Osteoblast (primary cell): ENCODE measurements at places on chromosomes 2 and 18. TPM values are rescaled to one million over a fixed set of nuclear protein-coding genes. Genes with fewer than 3 reads are reported as not detected.
A peak's percentile ranks its signal among the peaks of the same experiment; 100 is the strongest.

DNA sequence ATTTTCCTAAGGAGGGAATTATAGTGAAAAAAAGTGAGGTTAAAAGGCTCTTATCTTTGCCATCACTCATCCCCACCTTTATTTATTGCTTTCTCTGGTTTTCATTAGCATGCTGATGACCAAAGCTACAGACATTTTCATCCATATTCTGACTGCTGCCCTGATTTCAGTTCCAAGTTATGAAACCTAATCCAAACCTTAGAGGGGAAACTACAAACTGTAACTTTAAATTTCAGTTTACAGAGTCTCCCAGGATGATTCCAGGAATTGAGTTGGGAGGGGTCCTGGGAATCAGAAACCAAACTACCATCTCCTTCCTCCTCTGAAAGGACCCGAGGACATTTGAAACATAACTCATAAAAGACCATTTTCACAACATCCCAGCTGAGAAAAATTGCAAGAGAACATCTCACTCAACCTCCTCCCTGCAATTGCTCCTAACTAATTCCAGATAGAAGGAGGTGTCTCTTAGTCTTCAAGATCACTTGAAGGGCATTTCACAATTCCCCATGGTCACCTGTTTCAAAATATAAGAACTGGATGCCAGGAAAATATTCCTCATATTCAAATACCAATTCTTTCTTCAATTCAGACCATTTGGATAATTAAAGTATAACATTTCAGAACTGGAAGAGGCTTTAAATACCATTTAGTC is 520.6 kb downstream of the TNS1 start:
- DNase-seq, result no peak

DNA sequence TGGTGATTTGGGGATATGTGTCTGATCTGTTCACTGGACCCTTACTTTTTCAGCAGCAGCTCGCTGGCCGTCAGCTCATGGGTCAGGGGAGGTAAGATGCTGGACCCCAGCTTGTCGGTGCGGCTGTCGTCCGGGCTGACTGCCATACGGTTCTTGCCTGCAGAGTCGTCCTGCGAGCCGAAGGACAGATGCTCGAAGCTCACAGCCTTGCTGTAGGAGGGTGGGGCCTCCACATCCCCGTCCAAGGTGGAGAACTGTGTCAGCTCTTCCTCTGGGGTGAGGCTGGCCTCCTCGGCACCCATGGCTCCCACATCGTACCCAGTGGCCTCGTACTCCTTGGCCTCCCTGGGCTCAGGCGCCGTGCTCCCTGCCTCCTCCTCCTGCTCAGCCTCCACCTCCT is 179.5 kb downstream of the NAPG start:
- no peak for DNase-seq

DNA sequence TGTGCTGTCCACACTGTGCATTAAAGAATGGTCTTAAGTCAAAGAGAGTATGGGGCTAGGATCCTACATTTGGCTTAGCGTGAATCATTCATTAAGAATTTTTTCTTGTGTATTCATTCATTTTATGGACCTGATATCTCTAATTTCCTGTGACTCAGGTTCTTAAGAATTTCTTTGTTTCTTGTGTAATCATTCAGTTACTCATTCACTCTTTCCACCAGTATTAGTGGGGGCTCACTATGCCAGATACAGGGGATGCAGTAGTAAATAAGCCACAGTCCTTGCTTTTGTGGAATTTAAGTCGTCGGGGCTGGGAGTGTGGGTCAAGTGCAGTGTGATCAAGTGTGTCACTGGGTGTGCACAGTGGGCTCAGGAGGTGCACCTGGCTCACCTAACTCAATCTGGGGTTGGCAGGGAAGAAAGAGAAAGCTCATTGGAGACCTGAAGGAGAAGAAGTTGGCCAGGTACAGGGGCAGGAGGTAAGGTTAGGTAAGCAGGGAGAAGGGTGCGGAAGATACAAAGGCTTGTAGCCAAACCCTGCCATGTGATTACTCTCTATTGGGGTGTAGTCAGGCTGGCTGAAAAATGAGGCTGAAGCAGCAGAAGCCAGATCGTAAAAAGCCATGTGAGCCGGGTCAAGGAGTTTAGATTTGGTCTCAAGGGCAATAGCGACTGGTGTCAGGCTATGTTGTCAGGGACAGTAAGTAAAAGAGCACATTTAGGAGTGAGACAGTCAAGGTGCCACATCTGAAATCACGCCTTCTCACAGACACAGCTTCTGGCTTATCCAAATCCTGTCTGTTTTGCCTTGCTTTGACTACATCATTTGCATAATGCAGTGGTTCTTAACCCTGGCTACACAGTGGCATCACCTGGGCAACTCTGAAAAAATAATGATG is 67.2 kb downstream of the KCTD1 start:
- DNase-seq, result peak; percentile 92

DNA sequence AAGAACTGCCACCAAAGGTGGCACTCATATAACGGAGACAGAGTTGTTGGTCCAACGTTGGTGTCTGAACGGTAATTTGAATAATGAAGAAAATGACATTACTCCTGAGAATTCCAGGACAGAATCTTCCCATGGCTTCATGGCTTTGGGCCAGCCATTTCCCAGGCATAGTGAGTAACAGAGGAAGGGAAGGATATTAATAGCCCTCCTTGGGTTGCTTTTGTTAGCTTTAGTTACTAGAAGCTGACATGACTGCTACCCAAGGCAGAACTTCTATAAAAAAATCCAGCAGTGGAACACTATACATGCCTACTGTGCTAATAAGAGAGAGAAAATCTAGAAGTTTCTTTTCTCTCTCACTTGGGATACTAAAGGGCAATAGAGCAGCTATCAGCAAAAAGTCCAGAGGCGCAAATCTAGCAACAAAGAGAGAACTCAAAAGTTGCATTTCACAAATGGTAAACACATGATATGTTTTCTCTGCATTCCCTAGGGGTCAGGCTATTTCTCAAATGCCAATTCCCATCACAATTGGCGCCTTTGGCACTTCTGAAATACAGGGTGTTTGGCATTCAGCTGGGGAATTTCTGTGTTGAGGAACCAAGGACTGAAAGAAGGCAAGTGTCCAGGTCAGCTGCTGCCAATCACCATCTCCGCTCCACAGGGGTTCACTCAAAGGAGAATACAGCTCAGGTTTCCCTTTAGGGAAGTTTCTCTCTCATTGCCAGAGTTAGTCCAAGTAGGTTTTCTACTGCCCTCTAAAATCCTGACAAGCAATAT is 160.8 kb upstream of the KYNU start:
- DNase-seq, result peak; percentile 31

DNA sequence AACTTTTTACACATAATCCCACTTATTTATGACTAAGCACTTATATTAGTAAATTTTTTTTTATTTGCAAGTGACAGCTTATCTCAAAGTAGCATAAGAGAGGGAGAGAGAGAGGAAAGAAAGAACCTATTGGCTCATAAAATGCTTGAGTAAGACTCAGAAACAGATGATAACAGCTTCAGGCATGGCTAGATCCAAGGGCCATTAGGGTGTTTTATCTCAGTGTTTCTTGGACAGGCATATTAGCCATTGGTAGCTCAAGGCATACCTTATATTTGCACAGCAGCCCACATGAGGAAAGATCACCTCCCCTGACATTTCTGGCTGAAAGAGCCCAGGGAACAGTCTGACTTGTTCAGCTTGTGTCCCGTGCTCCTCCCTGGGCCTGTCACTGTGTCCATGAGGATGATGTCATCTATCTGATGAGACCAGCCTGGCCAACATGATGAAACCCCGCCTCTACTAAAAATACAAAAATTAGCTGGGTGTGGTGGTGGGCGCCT is 64.4 kb downstream of the IL1R2 start:
- DNase-seq, result no peak

DNA sequence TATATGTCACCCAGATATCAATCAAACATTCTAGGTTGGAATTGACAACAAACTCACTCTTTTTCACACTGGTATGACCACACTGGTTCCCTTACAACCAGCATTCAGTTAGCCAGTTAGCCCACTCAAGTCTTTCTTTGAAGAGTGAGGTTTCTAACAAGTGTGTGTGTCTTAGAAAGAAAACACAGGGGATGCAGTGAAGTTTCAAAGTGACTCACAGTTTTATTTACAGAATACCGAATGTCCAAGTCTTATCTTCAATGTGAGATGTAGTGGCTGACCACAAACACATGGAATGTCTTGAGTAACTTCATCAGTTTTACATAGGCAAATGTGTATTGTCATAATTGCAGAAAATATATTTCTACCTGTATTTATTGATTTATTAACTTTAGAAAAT is 274.7 kb upstream of the HNMT start:
- no peak for DNase-seq

GRCh38 chr18:48910972-48911545 is 39.7 kb downstream of the SMAD7 start:
- DNase-seq, result peak; percentile 54

DNA sequence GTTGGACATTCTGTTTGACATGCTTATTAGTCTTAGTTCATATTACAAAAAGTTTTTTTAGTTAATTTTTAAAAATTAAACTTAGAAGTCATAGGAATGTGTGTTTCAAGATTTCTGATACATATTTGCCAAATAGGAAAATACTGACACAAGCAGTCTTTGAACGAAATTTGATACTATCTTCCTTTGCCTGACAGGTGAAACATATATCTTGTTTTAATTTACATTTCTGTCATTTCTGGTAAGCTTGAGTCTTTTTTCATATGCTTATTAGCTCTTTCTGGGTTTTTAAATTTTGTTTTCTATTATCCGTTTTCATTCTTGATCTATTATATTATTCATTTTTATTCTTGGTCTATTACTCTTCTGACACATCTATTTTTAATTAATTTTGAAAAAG is 24.5 kb downstream of the ITGAV start:
- DNase-seq, result no peak

DNA sequence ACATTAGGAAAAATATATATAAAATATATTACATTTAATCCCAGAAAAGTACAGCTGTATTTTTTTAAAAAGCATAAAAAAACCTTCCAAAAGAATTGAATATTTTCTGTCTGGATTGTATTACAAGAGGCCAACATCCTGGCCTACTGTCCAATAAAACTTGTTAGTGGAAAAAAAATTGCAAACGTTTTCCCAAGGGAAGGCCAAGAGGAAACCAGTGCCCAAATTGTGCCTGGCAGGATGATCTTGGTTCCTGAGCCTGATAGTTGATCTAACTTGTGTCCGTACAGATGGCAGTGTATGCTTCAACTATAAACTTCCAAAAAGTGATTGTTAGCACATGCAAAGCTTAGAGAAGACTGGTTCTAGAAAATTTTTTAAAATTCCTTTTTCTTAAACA is 90.6 kb upstream of the LPIN2 start:
- no peak for DNase-seq

DNA sequence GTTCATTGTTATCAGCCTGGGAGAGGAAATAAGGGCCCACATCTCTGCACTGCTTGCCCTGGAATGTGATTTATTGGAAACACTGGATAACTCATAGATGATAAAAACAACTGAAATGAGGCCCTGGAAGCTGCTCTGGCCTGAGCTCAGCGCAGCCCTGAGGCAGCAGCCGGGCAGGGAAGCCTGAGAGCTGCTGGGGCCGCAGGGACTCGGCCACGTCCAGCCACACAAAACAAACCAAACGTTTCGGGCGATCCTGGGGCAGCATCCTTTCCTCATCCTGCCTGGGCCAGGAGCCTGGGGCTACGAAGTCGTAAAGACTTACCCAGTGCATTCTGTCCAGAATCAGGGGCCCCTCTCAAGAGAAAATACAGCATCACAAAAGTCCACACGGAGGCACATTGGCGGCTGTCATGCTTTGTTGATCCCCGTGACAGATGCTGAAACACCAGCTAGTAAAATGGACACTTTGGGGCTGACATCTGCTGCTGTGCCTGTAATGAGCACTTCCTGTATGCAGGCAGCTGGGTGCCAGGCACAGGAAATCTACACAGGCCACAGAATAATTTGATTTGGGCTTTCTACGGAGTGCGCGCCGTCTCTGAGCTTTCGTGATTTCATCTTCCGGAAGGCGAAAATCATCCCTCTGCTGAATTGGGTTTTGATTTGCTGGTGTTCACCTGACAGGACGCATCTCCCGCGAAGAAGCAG is 250.6 kb downstream of the EIPR1 start:
- DNase-seq, result no peak

Gene CYRIA
- 1.8 and 2.2 TPM in 2 replicates for total RNA-seq

Gene ANKRD30B
- 6.9 and 11.5 TPM in 2 replicates for total RNA-seq
